ENCODE measurements at places on chromosomes 3 and 15.

GRCh38 chr3:124459678-124460077, 270.6 kb upstream of the UMPS start:
- DNase-seq, result no peak

DNA sequence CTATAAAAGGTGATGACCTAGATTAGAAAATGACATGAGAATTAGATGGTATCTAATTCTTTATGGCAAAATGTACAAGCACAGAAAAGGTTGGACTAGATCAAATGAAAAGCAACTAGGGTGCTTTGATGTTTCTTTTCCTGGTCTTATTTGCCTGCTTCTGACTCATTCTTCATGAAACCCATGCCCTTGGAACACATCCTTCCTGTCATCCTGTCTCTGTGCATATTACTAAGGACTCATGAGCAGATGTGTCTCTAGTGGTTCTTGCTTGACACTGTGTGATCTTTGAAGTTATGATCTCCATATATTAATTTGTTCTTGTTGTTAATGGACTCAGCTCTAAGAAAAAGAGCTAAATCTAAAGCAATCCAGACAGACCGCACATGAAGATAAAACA, 314.0 kb downstream of the ERC2 start:
- no peak for DNase-seq

DNA sequence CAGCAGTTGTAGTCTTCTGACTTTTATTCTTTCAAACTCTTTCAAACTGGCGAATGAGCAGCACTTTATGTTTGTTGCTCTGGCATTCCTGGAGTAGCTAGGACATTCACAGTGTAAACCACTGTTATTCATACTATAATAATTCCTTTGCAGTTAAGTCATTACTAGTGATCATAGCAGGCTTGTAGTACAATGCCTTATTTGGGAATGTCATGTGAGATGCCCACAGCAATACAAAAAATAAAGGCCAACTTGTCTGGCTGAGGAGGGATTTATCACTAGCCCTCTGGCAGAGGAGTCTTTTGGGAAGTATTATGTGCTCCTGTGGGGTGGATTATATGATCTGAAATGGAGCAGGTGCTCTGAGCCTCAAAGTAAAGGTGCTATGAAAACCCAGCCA, 197.2 kb downstream of the VGLL3 start:
- no peak for DNase-seq

DNA sequence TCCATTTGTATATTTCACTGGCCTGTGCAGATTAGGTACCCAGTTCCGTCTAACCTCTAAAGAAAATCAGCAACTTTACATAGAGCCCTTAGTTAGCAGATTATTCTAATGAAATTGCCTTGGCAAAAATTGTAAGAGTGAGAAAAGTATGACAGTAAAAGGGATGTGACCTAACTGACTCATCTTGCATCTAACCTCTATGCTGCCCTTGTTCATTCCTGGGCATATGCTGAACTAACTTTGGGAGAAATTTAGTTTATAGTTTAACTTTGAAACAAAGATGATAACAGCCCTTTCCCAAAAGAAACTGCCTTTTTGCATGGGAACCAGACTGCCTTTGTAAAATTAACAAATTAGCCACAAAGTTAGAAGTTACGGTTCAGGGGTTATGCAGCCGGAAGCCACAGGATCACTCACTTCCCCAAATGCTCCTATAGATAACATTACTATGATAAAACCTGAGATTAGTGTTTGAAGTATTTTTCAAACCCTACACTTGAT, 839.8 kb upstream of the ALCAM start:
- DNase-seq, result no peak

DNA sequence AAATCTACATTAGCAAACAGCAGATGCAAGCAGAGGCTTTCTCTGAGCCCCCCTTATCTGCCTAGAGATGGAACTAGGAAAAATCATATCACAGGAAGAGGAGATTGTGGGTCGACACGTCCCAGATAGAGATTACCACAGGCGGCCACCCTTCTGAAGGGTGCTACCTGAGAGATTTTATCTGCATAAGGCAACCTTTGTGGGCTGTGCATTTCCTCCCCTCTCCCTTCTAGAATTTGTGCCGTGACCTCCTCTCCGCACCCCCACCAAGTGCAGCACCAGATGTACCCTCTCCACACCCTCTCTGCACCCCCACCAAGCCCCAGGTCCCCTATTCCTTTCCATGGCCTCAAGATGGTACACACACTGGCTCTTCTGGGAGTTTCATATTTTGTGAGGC, 27.4 kb downstream of the METTL6 start:
- DNase-seq, result no peak

DNA sequence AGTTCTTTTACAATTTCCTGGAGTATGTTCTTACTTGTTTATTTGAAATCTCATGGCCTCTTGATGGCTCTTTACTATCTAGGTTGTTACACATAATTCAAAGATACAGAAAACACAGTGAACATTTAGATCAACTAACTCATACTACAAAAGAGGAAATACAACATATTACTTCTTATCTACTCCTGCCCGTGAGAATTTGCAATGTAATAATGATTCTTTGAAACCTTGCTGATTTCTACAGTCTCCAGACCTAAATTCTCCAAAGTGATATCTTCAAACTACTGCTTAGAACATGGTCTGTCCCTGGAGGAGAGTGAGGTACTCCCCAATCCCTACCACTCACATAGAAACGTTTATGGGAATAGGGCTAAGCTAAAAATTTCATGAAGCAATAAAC, 29.9 kb upstream of the GOLGA8B start:
- no peak for DNase-seq

- no peak for DNase-seq
These were observed 122.3 kb downstream of the NR2E3 start for GRCh38 chr15:71932689-71933088.

DNA sequence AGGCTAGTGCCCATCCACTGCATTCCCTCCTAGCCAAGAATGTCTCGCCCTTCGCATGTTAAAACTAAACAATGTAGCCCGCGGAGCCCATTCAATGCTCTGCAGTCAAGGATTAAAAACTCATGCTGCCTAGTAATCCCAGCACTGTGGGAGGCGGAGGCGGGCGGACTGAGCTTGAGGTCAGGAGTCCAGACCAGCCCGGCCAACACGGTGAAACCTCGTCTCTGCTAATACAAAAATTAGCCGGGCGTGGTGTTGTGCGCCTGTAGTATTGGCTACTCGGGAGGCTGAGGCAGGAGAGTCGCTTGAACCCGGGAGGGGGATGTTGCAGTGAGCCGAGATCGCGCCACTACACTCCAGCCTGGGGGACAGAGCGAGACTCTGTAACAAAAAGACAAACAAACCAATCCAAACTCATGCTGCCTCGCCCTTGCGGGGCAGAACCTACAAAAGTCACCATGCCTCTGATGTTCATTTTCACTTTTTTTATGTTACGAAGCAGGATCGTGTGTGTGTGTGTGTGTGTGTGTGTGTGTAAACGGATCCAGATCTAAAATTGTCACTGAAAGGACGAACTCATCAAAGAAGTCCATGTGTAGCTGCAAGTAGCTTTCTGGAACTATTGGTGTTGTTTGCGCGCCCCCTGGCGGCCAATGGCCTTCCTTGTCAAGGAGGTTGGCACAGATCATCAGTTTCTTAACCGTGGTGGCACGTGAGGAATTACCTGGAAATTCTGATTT, 54.8 kb upstream of the SPESP1 start:
- peak; percentile 91 for DNase-seq

DNA sequence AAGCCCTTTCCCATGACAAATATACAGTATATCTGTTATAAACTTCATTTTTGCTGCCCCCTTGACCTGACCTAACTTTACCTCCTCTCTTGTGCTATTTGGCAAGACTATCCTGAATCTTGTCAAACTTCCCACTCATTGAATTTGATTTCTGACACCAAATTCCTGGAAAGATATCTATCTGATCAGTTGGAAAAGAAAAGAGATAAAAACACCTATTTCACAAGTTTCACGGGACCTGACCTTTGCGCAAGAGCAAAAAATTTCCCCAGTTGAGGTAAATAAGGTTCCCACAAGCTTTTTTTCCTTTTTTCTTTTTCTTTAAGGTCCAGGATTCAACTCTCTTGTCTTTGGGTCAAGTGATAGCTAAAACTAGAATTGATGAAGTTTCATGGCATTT, 189.2 kb upstream of the LPP start:
- DNase-seq, result no peak

DNA sequence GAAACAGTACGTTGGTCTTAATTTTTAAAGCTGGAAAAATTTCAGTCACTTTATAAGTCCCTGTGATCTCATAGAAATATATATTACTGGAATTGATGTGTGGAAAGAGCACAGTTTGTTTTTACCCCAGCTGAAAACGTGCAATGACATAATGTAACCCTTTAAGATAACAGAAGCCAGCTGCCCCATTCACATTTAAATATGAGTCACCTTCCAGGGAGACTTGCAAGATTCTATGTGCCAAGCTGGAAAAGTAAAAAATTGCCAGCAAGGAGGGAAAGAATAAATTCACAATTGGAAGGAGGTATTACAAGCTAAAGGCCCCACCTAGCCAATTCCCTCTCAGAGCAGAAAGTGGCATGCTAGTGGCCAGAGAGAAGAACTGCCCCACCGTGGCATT, 50.2 kb downstream of the SAMMSON start:
- no peak for DNase-seq

- DNase-seq, result no peak
These were observed 517.0 kb upstream of the NAALADL2 start for GRCh38 chr3:174342171-174342570.

DNA sequence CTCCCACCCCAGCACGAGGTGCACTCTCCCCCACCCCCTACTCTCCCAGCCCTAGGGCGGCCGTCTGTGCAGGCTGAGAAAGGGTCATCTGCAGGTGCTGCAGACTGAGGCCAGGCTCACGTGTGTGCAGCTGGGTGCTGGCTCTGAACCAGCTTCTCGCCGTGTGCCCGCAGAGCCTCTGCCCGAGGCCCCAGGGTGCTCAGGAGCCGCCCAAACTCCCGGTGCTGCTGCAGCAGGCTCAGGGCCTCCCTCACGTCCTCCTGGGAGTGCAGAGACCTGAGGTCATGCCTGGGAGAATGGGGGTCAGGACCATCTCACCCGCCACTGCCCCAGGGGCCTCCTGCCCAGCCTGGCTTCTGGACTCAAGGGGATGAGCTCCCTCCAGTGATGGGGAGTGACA, 17.2 kb downstream of the SPTBN5 start:
- no peak for DNase-seq

DNA sequence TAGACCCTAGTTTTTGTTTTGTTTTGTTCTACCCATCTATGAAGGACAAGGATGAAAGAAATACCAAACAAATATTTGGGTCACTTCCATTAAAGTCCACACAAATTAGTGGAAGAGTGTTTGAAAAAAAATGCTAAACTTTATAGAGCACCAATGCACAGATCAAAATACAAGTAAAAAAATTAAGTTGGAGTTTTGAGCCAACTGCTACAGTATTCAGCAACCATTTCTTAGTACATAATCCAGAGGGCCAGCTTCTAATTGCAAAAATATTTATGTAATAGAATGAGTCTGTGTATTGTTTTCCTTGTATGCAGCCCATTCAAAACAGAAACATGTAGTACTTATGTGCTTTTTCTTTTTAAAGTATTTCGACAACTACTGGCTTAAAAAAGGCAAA, 121.1 kb downstream of the CBLB start:
- no peak for DNase-seq

GRCh38 chr3:195203606-195204005, 67.4 kb downstream of the XXYLT1 start:
- no peak for DNase-seq

DNA sequence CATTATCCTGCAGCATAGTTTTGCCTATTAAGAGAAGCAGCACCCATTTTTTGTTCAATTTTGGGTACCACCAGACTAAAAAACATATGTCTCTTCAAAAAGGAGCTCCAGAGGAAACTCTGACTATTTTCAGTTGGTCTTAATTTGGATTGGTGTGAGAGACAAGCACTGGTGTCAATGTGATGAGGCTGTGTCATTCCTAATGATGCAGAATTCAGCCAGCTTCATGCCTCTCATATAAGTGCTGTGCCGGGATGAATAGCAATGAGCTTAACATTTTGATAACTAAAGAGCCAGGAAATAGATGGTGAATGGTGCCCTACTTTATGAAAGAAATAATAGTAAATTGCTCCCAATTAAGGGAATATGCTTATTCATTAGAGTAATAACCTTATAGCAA, 15.9 kb downstream of the POPDC2 start:
- DNase-seq, result no peak

- DNase-seq, result no peak
These were observed 187.3 kb upstream of the ATP11B start for GRCh38 chr3:182605882-182606611.

DNA sequence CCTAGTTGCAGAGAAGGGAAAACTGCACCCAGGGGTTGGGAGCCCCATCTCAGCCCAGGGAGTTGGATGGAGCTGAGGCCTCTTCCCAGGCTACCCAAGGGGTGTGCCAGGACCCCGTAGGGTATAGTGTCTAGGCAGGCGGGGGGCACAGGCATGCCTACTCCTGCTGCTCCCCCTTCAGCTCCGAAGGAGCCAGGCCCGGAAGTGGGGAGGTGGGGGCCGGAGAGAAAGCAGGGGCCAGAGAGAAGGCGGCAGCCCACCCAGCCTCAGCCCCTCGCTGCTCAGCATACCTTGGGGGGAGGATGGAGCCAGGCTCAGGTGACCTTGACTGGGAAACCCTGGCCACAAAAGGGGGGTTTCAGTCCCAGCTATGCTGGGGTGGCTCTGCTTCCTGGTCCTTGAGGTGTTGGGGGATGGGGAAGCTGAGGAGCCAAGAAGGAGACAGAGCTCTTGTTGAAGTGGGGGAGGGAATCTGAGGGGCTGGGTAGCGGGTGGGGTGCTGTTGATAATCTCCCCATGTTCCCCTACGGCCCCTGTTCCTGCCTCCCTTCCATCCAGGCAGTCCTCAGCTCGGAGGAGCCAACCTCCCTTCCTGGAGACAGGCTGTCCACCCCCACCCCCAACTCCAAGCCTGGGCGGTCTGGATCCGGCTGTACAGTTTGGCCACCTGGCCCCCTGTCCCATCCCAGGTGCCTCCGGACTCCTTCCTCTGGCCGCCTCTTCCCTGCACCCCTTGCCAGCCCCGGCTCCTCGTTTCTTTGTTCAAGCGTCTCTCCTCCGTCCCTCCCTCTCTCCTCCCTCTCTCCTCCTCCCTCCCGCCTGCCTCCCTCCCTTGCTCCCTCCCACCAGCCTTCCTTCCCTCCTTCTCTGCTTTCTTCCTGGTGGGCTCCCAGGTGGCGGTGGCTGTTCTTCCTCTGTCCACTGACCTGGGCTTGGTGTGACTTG, 1.7 kb downstream of the SEMA3F start:
- DNase-seq, result no peak

GRCh38 chr15:50803479-50804180, 38.1 kb upstream of the SPPL2A start:
- DNase-seq, result no peak

All from NCI-H524 treated with DMSO at 0.1 percent for 48 hours (cell line).